Dermis microvascular lymphatic vessel endothelial cell (primary cell): ENCODE measurements at places on chromosomes 7 and 10. TPM values are rescaled to one million over a fixed set of nuclear protein-coding genes. Genes with fewer than 3 reads are reported as not detected.

- DNase-seq: no peak
Measured at GRCh38 chr10:128316925-128317324, 190.7 kb upstream of the MKI67 start.

DNA sequence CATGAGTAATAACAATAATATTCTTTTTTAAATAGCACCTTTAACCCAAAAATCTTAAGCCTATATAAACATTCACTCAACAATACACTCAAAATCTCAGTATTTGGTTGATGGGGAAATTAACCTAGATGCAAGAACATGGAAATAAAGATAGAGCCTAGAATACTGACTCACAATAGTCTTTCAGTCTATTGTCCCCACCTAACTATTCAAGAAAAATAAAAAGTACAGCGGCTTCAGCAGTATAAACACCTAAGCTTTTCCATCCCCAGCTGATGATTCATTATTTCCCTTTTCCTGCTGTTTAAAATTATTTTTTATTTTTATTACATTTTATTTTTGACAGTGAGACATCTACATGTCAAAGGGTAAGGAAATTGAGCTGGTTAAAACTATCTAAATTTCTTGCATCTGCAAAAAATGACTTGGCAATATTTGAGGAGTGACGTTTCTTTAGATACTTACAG, 201.4 kb downstream of the FZD1 start:
- peak; percentile 76 for DNase-seq

DNA sequence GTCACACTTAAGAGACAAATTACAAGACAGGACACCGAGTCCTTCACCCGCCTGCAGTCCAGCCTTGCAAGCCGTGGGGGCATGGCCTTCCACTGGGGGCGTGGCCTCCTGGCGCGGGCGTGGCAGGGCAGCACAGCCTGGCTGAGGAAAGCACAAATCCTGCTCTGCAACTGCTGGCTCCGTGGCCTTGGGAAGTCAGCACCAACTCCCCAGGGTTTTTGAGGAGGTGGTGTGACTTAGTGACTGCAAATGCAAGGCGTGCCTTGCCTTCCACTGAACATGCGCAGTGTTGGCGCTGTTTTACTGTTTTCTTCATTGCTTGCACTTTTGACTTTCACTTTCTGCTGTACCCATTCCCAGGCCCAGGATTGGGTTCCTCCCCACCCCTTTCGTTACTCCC, 12.9 kb upstream of the BMS1 start:
- no peak for DNase-seq

DNA sequence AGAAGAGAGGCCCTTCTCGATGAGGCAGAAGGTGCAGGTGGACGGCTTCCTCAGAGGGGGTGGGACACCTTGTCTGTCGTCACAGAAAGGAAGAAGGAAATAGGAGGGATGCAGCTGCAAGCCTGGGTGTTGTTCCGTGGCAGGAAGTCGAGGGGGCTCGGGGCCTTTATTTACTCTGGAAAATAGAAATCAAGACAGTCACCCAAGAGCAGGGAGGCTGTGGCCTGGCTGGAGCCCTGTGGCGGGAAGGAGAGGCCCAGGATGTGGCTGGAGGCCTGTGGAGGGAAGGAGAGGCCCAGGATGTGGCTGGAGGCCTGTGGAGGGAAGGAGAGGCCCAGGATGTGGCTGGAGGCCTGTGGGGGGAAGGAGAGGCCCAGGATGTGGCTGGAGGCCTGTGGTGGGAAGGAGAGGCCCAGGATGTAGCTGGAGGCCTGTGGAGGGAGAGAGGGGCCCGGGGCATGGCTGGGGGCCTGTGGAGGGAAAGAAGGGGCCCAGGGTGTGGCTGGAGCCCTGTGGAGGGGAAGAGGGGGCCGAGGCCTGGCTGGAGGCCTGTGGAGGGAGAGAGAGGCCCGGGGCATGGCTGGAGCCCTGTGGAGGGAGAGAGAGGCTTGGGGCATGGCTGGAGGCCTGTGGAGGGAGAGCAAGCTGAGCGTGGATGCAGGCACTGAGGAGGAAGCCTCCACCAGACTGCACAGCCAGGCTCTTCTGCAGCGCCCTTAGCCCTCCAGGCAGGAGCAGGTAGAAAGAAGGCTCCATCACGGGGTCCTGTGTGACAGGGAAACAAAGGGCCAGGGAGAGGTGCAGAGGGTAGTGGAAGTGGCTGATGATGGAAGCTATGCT, 97.3 kb upstream of the SFMBT2 start:
- no peak for DNase-seq

- DNase-seq: peak; percentile 67
Measured at GRCh38 chr7:121395961-121396757, at the start of gene FAM3C. FAM3C (minus strand) TSS chr7:121396308; CDS start chr7:121382969, 13,339 bp downstream.

DNA sequence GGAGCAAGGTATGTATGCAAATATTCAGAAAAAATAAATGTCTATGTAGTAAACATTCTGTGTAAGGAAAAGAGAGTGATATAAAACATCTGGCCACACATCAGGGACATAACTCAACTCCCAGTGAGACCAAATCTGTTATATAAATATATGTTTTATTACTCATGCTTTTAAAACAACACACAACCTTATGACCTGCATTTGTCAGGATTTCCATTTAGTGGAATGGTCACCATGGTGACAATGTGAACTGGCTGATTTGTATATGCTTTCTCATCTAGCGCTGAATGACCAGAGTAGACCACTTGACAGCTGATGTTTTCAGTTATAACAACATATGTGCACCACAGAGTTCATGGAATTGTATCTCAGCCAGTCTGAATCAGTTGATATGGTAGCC, 551.7 kb downstream of the HTR7 start:
- DNase-seq: peak; percentile 43

DNA sequence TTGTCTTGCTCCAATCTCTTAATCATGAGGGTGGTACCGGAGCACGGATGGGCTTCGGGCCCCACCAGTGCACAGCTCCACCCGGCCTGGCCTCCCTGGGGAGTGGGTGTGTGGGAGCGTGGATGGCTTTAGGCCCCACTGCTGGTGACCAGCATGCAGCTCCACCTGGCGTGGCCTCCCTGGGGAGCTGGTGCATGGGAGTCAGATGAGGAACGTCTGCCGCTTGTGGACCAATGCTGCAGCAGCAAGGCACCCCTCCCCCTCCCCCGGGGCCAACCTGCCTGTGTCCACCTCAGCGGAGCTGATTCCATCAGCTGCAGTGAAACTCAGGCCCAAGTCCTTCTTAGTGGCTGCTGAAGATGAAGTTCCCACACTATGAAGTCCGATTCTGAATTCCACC, 511.4 kb downstream of the PTPRN2 start:
- no peak for DNase-seq

GRCh38 chr7:132051311-132051710, 494.9 kb upstream of the PODXL start:
- no peak for DNase-seq

DNA sequence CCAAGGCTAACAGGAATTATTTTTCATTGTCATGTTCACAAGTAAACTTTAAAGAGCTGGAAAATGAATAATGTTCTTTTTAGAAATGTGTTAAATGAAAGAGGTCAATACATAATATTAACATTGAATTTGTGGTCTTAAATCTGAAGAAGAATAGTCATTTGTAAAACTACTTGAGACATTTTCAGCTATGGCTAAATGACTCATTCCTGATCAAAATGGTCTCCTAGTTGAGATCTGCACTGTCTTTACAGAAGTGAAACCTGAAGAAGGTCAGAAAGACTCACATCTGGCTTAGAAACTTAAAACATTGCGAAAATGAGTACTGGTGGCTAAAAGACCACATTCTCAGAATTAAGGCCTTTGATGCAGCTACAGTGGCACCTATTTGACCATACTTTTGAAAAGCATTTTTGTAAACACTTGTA, 5.9 kb downstream of the PIK3CG start:
- DNase-seq: no peak

DNA sequence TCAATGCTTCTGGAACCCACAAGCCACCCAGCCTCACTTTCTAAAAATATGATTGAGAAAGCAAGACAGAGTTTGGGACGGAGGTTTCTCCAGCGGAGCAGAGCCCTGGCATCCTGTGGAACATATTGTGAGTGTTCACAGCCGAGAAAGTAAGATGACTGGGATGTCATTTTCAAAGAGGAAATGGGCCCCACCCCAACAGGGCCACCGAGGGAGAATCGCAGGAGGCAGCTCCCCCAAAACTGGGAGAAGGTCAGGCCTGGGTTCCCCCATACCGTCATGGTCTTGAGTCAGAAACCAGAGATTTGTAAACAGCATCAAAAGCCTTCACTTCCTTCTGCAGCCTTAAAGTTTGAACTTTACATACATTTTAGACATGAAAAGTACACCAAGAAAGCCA, 560.0 kb downstream of the PTPRN2 start:
- DNase-seq: no peak

- DNase-seq: no peak
Measured at GRCh38 chr7:19674266-19674960, 34.4 kb downstream of the POLR1F start.

DNA sequence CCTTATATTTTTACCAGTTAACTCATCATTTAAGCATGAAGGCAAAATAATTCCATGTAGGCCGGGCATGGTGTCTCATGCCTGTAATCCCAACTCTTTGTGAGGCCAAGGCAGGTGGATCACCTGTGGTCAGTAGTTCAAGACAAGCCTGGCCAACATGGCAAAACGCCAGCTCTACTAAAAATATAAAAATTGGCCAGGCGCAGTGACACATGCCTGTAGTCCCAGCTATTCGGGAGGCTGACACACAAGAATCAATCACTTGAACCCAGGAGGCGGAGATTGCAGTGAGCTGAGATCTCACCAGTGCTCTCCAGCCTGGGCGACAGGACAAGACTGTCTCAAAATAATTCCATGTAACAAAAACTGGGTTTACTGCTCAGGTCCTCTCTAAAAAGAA, 18.3 kb downstream of the HNRNPA2B1 start:
- DNase-seq: no peak

- peak; percentile 21 for DNase-seq
Measured at GRCh38 chr7:38105874-38106483, 72.1 kb upstream of the STARD3NL start.

- DNase-seq: no peak
Measured at GRCh38 chr10:70348228-70348850, 34.1 kb downstream of the LRRC20 start.

DNA sequence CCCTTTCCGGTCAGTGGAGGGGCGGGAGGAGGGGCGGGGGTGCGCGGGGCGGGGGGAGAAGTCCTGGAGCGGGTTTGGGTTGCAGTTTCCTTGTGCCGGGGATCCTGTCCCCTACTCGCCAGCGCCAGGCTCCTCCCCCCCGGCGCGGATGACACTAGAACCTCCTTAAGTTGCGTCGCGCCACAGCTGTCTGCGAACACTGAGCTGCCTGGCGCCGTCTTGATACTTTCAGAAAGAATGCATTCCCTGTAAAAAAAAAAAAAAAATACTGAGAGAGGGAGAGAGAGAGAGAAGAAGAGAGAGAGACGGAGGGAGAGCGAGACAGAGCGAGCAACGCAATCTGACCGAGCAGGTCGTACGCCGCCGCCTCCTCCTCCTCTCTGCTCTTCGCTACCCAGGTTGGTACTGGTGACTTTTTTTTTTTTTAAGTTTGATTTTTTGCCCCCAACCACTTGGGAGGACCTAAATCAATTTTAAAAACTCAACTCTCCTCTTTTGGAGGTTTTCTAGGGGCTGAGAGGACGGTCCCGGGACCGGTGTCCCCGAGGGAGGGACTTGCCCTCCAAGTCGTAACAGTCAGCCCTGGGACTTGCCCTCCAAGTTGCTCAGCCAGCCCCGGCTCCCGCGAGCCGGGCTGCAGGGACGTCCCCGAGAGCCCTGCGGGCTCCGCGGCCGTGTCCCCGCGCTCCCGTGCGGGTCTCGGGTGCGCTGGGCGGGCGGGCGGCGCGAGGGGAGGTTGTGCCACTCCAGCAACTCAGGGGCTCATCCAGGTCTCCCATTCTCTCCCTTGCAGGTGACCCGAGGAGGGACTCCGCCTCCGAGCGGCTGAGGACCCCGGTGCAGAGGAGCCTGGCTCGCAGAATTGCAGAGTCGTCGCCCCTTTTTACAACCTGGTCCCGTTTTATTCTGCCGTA, at the start of gene GATA3:
GATA3 (plus strand) TSS at position 195 of the 914 bp plus-strand sequence. CDS start 968 bp downstream, outside the sequence.
- no peak for DNase-seq

- DNase-seq: no peak
Measured at GRCh38 chr7:10793995-10794775, 179.5 kb upstream of the PHF14 start.

GRCh38 chr7:1432411-1433082, 26.7 kb downstream of the MICALL2 start:
- peak; percentile 43 for DNase-seq

- no peak for DNase-seq
Measured at GRCh38 chr7:36723951-36724664, at the start of gene AOAH. AOAH (minus strand) TSS chr7:36724494; CDS start chr7:36724148, 346 bp downstream.

DNA sequence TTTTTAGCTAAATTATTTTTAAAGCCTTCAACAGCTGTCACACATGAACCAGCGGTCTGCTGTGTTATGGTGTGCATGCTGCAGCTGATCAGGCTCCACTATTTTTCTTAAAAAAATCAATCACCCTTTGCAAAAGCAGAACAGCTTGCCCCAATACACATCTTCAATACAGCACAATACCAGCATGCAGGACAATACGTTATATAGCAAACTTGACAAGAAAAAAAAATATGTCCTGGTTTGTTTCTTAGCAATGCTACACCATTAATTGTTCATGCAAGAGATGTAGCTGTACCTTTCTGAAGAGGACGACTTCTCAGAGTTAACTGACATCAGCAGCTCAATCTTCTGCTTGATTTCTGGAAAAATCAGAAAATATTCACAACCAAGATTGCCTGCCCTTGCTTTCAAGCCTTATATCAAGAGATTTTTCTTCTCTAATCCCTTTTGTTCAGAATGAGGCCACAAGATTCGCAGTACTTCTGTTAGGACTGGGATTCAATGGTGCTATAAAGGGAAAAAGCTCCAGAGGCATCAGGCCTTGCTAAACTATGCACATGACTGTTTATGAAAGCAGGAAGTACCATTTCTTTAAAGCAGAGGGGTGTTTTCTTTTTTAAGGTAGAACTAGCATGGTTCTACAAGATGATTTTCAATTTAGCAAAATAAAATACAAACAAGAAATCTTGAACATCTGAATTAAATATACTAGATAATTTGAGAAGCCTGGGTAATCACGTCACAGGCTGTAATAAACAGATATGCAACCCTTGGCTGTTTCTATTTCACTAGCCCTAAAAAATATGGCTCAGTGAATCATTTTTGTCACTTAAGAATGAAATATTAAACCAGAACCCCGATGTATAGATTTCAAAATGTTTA, 120.0 kb downstream of the SRPK2 start:
- peak; percentile 56 for DNase-seq

GRCh38 chr10:87991946-87992345, 128.5 kb downstream of the PTEN start:
- DNase-seq: no peak

PNLIPRP3 gene
- under 0.01 TPM in 1 of 2 replicates, not detected in the other for total RNA-seq

GRID2IP gene
- 0.13 TPM in 1 of 2 replicates, not detected in the other for total RNA-seq

IGFBP3 gene
- total RNA-seq: 1.7 and 6.4 TPM in 2 replicates

AMPH gene
- total RNA-seq: 0.13 TPM in 1 of 2 replicates, not detected in the other

FAM25C gene
- total RNA-seq: not detected in 2 replicates

MSMB gene
- not detected in 2 replicates for total RNA-seq

TMEM178B gene
- under 0.01 TPM in 2 replicates for total RNA-seq

GCK gene
- total RNA-seq: 0.26 and 0.38 TPM in 2 replicates

HGF gene
- 0.25 and 0.77 TPM in 2 replicates for total RNA-seq

SMKR1 gene
- 0.13 and 0.51 TPM in 2 replicates for total RNA-seq

RPEL1 gene
- 0.13 TPM in 2 replicates for total RNA-seq

NAT16 gene
- total RNA-seq: not detected in 2 replicates

ZNF853 gene
- 0.90 and 4.6 TPM in 2 replicates for total RNA-seq

OR2A25 gene
- not detected in 2 replicates for total RNA-seq

HOXA6 gene
- 1.9 and 3.2 TPM in 2 replicates for total RNA-seq

IDI1 gene
- 48.0 and 67.7 TPM in 2 replicates for total RNA-seq
